ENCODE measurements at places on chromosomes 3 and 15.

DNA sequence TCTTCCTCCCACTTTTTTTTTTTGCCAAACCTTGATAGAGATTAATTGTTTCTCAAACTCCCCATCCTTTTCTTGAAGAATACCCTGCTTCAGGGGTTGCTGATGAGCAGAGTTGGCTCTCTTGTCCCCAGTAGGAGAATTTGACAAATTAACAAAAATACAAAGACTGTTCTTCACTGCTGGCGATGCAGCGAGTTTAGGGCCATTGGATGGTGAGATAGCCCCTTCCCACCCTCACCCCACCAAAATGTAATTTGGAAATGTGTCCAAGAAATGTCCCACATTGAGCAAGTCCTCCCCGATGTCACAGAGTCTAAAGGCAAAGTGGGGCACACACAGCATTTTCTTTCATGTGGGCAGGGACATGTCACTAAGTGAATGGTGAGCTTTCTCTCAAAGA lies 136.0 kb upstream of the RARB start:
- DNase-seq, result no peak

DNA sequence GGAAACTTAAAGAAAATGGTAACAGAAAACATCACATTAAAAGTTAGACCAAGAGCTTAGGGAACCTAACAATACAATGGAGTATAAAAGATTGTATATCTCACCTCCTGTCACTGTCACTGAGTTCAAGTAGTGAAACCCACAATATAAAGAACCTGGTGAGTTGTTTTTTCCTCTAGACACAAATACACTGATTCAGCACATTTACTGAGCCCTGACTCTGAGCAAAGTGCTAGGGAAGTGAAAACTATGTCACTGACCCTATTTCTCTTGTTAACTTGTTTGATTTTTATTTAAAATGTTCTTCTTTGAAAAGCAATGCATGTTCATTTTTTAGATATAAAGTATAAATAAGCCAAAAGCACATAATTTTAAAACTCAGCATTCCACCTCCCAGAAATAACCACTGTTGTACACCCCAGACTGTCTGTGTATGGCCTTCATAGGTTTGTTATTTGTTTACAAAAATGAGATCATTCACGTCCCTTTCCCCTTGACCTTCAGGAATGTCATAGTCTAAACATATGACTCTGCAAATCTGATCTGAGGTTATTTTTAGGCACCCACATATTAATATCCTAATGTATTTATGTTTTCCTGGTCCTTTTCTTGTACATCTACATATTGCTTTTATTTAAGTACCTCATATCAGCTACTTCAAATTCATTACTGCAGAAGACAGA lies 69.2 kb upstream of the CSTA start:
- no peak for DNase-seq

- DNase-seq, result no peak
Observed at GRCh38 chr15:65177901-65178300, 7.2 kb downstream of the CLPX start.

DNA sequence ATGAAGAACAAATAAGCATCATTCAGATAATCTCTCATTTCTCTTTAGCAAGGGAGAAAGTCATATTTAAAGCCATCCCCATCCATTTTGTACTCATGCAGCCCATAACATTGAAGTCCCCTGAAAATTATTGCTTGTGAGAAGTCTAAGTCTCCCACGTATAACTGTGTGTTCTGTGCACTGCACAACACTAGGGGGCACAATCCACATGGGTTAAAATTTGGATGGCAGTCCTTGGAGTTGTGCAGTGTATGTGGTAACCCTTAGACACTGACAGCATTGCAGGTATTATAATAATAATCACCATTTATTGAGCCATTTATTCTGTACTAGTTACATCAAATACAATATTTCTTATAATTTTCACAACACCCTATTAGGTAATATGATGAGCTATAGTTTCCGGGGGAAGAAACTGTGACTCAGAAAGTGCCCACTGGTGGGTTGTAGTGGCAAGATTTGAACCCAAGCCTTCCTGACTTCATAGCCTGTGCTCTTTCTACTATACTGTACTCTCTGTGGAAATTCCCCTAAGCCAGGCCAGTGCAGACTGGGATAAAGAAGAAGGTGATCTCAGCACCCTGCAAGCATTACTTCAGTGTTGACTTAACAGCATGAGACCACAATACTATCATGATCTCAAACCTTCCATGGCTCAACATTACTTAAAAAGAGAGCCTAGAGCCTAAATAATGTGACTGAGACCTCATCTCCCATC lies 15.7 kb downstream of the KCNAB1 start:
- no peak for DNase-seq

DNA sequence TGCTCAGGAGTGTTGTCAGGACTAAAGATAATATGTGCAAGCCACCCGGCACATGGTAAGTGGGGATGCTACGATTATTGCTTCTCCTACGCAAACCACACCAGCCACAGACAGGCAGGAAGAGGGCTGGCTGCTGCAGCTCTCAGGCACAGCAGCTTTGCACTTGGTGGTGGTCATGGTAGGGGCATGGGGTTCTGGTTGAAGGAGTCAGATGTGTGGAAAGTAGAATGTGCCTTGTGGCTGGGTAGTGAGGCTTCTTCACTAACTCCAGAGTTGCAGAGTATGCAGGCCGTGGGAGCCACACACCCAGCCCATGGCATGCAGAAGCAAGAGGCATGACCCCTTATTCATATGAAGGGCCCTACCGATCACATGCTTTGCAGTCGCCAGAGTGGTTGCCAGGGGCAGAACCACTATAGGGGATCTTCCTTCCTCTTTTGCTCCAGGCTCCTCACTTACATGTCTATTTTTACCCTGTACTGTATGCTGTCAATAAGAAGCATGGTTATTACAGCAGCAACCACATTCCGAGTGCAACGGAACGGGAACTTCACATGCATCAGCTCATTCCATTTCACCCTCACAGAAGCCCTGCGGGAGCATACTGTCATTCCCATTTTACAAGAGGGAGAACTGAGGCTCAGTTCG lies 59.2 kb upstream of the HERC1 start:
- peak; percentile 29 for DNase-seq

DNA sequence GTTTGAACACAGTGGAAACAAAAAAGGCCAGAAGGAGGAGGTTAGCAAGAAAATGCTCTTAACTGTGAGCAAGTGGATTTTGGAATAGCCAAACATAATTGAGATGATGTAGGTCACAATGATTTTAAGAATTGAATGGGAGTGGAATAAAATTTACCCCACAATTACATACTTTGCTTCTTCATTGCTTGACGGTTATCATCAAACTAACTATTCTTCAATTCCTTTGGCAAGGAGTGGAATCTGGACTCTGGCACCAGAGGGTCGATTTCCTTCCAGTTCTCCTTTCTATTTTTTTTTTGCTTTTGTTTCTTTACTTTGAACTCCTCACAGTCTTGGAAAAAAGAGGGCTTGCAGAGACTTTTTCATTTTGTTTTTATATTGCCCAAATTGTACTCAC lies 634.5 kb upstream of the TGFBR2 start:
- no peak for DNase-seq

DNA sequence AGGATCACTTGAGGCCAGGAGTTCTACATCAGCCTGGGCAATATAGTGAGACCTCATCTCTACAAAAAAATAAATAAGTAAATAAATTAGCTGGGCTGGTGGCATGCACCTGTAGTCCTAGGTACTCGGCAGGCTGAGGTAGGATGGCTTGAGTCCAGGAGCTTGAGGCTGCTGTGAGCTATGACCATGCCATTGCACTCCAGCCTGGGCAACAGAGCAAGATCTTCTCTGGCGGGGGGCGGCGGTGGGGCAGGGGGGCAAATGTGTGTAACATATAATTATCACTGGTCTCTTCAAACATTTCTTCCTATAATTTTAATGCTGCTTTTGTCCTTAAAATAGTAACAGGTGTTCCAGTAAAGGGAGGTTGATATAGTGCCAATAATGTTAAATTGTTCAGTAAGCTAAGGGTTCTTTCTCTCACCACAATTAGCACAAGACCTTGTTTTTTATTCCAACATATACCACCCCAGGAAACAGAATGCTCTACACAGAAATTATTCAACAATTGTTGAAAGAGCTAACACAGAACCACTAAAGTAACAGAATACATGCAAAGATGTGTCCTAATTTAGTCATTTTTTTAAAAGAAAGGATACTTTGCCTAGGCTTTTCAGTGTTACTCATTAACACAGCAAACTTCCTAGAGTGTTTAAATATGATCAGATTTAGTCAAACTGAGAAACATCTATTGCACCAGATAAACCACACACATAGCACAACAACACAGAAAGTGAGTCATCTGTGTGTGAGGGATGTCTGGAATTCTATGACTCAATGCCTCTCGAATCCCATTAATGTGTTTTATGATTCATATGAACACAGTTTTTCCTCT lies 29.1 kb downstream of the ANKRD28 start:
- no peak for DNase-seq

DNA sequence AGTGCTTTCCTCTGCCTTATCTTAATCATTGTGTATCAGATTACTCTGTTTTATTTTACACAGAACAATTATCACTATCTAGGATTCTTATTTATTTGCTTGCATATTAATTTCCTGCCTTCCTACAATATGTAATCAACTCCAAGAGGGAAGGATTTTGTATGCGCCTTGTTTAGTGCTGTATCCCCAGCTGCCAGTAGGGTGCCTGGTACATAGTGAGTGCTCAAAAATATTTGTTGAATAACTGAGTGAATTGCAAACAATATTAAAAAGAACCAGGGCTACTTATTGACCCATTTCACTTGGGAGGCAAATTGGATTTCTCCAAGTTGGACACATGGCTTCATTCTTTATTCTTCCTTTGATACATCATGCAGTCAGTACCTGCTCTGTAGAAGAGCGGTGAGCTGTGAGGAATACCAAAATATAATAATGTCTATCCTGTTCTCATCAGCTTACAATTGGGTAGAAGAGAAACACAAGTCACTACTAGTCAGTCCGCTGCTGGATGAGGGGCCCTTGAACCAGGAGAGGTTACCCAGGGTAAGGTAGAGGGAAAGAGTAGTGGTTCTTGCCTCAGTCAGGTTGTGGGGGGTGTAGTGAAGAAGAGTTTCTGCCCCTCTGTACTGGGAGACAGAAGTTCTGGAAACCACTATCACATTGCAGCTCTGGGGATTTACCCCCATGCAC lies 233.9 kb upstream of the ZBTB20 start:
- no peak for DNase-seq

GRCh38 chr15:64731805-64732151 lies 43.6 kb downstream of the RBPMS2 start:
- no peak for DNase-seq

DNA sequence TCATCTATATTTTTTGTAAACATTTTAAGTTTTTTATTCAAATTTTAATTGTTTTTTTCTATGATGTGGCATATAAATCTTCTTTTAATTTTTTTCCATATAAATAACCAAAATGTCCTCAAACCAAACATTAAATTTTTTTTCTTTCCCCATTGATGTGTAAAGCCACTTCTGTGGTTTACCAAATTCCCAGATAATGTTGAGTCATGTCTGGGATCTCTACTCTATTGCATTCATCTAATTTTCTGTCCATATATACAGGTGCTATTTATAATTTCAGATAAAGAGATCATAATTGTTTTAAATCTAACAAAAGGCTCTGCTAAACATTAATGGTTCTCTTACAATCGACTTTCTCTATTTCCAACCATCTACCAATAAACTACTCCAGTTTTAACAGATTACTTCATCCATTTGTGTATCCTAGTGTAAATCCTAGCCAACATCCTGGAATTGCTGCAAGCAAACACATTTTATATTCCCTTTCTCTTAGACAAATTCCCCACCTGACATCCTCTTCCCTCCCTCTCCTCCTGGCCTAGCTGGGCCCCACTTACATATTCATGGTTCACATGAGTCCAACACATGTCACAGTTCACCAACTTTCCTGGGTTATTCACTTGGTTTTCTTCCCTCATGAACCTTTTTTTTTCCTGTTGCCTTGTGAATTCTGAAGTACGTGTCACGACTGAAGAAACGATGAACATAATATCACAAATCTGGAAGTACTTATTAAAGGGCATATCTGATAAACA lies 368.0 kb upstream of the AGTR1 start:
- DNase-seq, result no peak

- no peak for DNase-seq
Observed at GRCh38 chr3:195886181-195887141, 21.9 kb downstream of the TNK2 start.

GRCh38 chr3:123404391-123404790 lies 44.5 kb downstream of the ADCY5 start:
- no peak for DNase-seq

DNA sequence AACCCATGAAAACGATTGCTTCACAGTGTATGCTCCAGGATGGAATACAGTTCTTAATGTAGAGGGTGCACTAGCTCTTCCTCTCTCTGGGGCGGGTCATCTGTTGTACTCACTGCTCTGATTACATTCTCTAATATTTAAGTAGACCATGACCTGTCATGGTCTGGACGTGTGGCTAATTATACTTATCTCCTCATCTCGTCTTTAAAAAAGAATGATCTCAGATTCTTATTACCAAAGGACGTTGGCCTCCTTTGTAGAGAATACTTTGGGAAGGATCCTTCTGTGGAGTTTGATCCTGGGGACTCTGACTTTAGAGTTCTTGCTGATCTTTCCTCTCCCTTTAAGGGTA lies 48.4 kb upstream of the TRAK1 start:
- DNase-seq, result no peak

DNA sequence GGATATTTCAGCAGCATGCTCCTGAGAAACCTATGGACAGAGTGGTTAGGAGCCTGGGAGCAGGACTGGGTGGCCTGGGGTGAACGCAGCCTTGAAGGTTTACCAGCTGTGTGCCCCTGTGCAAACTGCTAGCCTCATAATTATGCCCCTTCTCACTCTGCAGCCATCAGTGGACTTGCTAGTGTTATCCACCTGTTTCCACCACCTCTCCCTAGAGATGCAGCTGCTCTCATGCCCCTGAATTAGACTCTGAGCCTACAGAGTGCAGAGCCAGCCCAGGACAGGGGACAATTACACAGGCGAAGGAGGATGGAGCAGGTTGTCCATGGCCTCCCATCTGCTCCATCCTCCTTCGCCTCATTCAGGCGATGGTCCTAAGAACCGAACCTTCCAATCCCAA lies 175.9 kb downstream of the ATP10A start:
- DNase-seq, result no peak

DNA sequence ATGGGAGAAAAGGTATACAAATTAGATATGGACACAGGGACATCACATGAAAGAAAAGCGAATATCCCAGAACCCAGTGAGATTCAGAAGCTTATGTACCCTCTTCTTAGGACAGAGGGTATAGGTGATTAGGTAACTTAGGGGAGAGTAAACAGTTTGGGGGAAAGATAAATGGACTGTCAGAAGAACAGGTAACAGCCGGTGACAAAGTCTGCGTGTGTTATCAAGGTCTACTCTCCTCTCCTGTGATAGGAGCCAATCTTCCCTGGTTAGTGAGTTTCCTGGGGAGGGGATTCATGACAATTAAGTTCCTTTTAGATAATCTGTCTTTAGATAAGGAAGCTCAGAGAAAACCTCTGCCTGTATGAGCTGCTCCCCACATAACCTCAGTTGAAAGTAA lies 30.6 kb upstream of the SNRPN start:
- no peak for DNase-seq

- DNase-seq, result no peak
Observed at GRCh38 chr3:126146034-126146433, 34.4 kb downstream of the ALDH1L1 start.

- no peak for DNase-seq
Observed at GRCh38 chr15:52706091-52706490, 26.9 kb upstream of the ATOSA start.

GRCh38 chr3:62562017-62562416 lies 188.7 kb upstream of the FEZF2 start:
- DNase-seq, result no peak

GRCh38 chr3:44492496-44492895 lies 15.0 kb upstream of the ZNF445 start:
- no peak for DNase-seq
